ENCODE measurements at places on chromosomes 5 and 9.

- DNase-seq, result no peak
Observed at GRCh38 chr9:25513509-25514033, 164.7 kb downstream of the TUSC1 start.

DNA sequence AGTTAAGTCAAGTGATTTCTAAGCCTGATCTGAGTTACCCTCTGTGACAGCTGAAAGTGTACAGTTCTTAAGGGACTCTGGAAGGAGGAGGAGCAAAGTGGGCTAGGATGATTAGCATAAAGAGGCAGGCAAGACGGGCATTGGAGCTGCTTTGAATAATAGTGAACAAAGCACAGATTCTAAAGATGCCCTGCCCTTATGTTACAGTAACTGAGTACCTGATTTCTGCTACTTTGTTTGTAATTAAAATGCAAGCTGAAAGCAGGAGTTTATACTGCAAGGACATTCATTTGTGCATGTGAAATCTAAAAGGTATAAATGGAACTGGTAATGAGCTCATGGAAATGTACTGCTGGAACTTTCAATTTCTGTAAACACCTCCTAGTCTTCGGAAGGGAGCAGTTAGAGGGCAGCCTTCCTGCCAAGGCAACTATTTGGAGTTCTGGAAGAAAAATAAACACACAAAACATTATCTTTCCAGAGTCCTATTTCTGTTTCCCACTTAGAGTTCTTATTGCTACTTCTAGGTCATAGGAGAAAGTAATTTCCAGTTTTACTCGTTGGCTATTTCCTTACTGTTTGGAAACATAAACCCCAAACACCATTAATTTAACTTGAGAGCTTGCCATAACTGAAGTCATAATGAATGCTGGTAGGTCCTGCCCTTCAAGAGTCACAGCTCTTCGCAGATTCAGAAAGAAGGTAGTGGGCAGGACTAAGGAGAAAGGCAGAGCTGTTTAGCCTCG is at the start of gene RANBP3L:
RANBP3L (minus strand) TSS at position 45 of the 746 bp plus-strand sequence. CDS start 486 bp downstream, outside the sequence.
- no peak for DNase-seq

DNA sequence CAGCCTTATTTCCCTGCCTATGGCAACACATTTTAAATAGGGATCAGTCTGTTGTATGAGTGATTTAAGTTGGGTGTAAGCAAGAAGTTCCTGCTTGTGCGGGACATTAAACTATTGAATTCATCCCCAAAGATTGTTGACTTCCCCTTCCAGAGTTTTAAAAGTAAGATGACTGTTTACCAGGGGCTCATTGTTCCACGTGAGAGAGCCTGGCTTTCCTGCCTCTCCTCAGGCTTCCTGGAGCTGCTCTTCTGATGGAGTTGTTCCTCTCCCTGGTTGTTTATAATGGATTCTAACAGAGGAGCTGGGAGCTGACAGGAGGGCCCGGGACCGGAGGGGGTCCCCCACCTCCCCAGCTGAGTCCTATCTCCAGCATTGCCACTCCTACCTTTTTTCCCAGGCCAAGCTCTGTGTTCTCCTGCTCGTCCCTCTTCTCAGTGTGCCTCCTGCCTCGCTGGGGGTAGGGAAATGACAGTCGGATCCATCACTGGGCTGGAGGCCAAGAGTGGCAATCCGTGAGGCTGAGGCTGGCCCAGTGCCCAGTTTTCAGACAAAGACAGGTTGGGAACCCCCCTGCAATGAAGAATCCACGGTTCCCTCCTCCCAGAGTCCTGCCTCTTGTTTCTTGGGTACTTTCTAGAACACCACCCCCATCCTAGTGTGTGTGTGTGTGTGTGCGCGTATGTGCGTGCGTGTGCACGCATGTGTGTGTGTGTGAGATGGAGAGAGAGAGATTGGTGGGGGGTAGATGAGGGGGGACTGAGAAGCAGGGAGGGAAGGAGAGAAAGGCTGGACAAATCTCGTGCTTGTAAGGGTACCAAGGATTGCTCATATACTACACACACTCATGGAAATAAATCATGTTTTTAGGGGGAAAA is 123.7 kb upstream of the NFIB start:
- no peak for DNase-seq

- DNase-seq, result no peak
Observed at GRCh38 chr9:110220809-110221208, 12.8 kb upstream of the C9orf152 start.

DNA sequence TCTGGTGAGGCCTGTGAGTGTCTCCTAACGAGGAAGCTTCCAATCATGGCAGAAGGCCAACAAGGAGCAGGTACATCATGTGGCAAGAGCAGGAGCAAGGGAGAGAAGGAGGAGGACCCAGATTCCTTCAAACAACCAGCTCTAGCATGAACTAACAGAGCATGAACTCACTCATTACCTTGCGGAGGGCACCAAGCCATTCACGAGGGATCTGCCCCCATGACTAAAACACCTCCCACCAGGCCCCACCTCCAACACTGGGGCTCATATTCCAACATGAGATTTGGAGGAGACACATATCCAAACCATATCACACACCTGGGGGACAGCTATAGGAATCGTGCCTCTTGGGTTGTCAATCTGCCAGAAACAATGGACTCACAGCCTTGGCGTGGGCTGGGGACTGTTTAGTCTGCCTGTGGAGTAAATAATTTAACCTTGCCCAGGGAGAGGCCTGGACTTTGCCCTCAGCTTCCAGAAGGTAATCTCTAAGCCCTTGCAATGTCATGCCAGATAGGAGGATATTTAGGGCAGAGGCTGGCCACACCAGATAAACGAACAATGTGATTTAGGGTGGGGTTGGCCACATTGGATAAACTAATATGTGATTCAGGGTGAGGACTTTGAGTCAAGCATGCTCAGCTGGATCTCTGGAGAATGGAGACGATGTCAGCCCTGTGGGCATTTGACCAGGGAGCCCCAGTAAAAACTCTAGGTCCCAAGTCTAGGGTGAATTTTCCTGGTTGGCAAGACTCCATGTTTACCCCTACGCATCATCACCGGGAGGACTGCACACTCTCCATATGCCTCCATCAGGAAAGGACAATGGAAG is 13.6 kb upstream of the VDAC1 start:
- no peak for DNase-seq

DNA sequence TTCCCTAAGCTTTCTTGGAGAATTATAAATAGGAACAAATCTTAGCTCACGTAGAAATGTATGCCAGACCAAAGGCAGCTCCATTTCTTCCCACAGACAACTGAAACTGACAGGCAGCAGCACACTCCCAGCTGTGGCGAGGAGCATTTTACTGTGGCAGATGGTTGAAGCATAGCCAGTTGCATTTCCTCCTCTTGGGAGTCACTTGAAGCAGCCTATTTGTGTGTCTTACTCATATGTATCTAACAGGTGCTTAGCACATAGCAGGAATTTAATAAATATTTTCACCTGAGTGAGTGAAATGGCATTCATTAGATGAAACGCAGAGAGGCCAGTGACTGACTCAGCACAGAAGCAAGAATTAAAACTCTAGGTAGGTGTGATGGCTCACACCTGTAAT is 12.3 kb upstream of the MTMR12 start:
- no peak for DNase-seq

- peak; percentile 45 for DNase-seq
Observed at GRCh38 chr9:132507670-132508469, 74.5 kb upstream of the BARHL1 start.

- no peak for DNase-seq
Observed at GRCh38 chr5:13976867-13977830, 32.7 kb upstream of the DNAH5 start.

- DNase-seq, result no peak
Observed at GRCh38 chr9:109117856-109118807, 1.6 kb downstream of the TMEM245 start.

- DNase-seq, result no peak
Observed at GRCh38 chr9:128459011-128459410, 3.2 kb downstream of the ODF2 start.

DNA sequence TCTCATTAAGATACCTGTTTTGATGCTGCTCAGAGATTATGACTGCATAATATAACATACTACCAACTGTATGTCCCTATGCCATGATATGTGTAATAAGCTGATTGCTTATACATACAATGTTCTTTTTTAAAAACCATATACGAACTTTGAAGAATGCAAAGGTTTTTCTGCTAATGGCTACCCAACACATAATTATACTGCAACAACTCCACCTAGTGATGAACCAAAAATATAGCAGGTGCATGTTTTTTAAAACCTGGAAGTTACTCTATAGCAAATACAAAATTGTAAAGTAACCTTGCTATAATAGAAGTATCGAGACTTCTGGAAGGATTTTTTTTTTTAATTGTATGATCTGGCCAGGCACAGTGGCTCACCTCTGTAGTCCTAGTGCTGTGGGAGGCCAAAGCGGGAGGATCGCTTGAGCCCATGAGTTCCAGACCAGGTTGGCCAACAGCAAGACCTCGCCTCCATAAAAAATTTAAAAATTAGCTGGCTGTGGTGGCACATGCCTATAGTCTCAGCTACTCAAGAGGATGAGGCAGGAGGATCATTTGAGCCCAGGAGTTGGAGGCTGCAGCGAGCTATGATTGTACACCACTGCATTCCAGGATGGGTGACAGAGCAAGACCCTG is 49.1 kb downstream of the HOMER1 start:
- DNase-seq, result peak; percentile 23

DNA sequence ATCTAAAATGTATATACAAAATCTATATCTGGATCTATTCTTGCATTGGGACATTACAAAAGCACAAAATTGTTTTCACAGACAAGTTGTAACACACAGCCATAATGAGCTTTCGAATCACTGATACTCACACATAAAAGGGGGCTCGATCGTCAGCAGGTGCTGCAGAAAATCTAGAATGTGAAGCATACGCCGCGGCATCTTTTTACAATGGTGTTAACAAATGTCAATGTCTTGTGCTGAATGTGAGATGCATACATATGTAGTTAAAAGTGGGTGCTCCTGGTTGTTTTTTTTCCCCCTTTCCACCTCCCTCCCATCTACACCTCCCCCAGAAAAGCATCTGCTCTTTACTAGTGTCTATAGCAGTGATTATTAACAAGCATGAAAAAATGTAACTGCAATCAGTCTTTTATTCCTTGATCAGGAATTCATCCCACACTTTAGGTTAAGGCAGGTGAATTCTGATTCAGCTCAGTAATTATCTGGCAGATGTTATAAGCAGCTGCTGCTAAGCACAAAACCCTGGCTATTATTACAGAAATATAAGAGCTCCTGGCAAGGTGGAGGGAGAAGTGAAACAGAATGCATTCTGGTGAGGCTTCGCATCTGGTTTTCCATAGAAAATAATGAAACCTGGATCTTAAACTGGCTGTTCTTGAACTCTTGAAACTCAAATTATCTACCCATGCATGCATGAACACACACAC is 114.1 kb downstream of the MPDZ start:
- no peak for DNase-seq

GRCh38 chr9:115138151-115138550 is 20.2 kb upstream of the TNC start:
- no peak for DNase-seq

- no peak for DNase-seq
Observed at GRCh38 chr5:128453121-128453520, 84.9 kb downstream of the FBN2 start.

GRCh38 chr5:113283558-113283957 is 151.2 kb downstream of the TSSK1B start:
- DNase-seq, result no peak

- DNase-seq, result no peak
Observed at GRCh38 chr9:127463911-127464310, 12.6 kb downstream of the LRSAM1 start.

DNA sequence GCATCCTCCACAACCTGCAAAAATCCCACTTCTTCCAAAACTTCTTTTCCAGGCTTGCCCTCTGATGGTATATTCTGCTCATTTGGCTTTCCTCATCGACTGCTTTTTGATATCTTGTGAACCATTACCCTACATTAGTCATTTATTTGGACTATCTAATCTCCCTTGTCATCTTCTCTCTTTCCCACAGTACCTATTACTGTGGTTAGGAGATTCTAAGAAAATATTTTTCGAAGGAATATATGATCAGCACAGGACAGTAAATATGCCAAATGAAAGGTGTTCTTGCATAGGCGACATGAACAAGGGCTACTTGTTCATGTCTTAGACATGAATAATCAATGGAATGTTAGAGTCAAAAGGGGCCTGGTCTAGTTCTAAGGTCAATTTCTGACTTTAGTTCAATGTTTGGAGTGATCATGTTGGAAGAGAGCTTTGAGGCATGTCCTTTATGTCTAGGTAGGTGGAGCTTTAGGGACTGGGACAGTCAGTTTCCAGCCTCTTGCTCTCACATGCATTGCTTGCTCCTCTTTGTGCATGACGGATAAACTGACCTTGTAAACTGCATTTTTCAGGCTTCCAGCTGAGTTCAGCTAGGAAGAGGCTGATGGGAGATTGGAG is 243.4 kb upstream of the RPS23 start:
- DNase-seq, result no peak

DNA sequence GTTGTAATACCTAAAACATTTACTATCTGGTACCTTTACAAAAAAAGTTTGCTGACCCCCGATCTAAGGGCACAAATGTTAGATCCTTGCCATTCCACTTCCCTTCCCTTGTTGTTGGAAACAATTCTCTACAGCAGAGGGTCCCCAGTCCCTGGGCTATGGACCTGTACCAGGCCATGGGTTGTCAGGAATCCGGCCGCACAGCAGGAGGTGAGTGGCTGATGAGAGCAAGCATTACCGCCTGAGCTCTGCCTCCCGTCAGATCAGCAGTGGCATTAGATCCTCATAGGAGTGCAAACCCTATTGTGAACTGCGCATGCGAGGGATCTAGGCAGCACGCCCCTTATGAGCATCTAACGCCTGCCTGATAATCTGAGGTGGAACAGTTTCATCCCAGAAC is 248.5 kb downstream of the AP3B1 start:
- no peak for DNase-seq

GRCh38 chr5:134554319-134555222 is 29.1 kb downstream of the JADE2 start:
- DNase-seq, result no peak

- DNase-seq, result no peak
Observed at GRCh38 chr5:53984971-53985370, 325.4 kb downstream of the ARL15 start.

GRCh38 chr5:149550594-149551226 is 529 bp downstream of the CSNK1A1 start:
- DNase-seq, result peak; percentile 48

DNA sequence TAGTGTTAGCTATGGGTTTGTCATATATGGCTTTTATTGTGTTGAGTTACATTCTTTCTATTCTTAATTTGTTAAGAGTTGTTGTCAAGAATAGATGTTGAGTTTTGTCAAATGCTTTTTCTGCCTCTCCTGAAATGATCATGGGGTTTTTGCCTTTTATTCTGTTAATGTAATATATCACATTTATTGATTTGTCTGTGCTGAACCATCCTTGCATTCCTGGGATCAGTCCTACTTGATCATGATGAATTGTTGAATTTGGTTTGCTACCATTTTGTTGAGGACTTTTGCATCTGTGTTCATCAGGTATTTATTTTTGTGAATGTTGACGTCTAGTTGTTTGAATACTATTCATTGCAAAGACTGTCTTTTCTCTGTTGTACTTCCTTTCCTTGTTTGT is 23.9 kb downstream of the RIC1 start:
- DNase-seq, result no peak

DNA sequence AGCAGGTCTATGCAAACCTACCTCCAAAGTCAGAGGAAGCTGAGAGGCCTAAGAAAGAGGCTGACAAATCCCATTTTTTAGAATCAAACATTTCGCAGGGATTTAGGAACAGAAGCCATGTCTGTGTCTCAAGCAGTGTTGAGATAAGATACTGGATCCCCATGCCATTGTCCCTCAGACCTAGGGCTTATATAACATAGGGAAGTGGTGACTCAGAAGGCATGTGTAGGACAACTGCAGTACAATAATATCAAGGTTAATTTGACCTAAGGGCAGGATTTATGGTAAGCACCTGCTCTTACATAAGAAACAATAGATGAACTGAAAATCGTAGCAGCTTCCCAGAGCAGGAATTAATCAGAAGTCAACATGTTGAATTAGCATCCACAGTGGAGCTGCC is 459.4 kb downstream of the ANXA1 start:
- DNase-seq, result no peak

Data from CD8-positive, alpha-beta memory T cell (primary cell).